ENCODE measurements at places on chromosomes 3 and 15.
A peak's percentile ranks its signal among the peaks of the same experiment; 100 is the strongest.

- DNase-seq = peak; percentile 21
Measured at GRCh38 chr15:88664151-88664778, 25.4 kb downstream of the ISG20 start.

DNA sequence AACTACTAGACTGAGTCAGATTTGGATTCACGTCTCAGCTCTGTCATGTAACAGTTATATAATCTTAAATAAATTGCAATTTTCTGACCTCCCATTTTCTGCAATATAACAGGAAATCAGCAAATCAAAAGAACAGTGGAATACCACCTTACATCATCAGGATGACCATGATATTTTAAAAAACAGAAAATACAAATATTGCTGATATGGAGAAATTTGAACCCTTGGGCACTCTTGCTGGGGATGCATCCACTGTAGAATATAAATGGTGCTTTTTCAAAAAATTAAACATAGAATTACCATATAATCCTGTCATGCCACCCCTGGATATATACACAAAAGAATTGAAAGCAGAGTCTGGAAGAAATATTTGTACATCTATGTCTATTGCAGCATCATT lies 982.5 kb downstream of the TBL1XR1 start:
- no peak for DNase-seq

- no peak for DNase-seq
Measured at GRCh38 chr15:31300981-31301672, 25.5 kb upstream of the KLF13 start.

GRCh38 chr3:50242851-50243542 lies 7.0 kb downstream of the GNAI2 start:
- DNase-seq = peak; percentile 53

DNA sequence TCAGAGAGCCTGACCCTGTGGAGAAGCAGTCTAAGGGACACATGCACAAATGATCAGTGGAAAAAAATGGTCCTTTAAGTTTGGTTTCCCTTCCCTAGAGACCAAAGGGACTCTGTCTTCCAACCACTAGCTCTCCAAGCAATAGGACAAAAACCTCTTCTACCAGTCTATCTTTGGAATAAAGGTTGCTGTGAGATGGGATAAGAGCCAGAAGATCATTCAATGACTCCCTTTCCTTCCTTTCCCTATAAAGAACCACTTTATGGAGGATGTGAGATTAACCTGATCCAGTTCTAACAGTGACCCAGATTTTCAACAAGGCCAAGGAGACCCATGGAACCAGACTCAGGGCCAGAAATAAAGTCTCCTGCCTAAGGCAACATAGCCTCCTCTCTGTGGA lies 74.8 kb downstream of the DHX30 start:
- no peak for DNase-seq

- DNase-seq = no peak
Measured at GRCh38 chr3:125129512-125129997, 73.8 kb upstream of the HEG1 start.

- no peak for DNase-seq
Measured at GRCh38 chr3:57952208-57952631, 56.0 kb upstream of the FLNB start.

DNA sequence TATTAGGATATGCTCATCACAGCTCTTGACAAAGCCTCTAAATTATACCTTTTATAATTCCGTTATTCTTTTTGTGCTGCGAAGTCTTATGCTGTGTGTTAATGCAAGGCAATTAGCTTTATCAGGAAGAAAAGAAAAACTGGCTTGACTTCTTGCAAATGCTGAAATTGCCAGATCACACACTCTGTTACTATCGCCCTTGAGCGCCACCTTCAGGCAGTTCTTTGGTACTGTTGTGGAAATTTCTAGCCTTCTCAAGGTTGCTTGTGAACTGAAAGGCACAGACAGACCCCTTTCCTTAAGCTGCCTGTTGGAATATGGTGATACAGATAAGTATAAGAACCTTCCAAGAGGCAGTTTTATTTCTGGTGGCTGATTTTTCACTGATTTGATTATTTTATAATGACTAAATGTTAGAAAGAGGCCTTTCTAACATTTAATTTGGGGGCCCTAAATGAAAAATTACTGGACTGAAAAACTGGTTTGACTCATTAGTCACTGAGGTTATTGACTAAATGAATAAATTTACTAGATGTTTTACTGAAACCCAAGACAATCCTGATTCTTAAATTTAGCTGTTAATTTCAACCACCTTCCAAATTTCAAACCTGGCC lies 126.2 kb upstream of the RASGRP1 start:
- DNase-seq = peak; percentile 87

DNA sequence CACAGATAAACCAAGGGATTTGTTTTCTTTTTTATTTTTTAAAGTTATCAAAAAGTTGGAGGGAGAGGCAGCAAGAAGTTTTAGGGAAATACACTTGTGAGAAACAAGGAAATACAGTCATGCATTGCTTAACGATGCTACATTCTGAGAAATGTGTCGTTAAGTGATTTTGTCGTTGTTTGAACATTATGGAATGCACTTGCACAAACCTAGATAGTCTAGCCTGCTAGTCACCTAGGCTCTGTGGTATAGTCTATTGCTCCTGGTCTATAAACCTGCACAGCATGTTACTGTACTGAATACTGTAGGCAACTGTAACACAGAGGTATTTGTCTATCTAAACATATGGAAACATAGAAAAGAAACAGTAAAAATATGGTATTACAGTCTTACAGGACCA lies 2.0 kb upstream of the NFKBIZ start:
- DNase-seq = no peak

GRCh38 chr3:25564075-25564474 lies 100.6 kb downstream of the TOP2B start:
- no peak for DNase-seq

Measured in activated CD4-positive, alpha-beta T cell treated with anti-CD3 and anti-CD28 coated beads, Interleukin-2, amount 50 U/mL, for 16 hours (primary cell).